D721Med (cell line): ENCODE measurements at places on chromosomes 5 and 9.

DNA sequence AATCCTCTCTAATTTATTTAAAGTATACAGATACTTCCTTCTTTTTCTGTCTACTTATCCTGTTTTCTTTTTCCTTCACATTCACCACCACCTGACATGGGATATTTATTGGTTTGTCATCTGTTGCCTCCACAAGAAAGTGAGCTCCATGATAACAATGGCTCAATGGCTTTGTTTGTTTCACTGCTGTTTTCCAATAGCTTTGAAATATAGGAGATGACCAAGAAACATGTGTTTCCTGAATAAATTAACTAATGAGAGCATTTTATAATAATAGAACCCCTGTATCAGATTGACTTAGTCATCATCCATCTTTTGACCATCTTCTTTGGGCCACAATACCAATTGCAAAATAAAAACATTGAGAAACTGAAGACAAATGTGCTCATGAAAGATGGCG, 180.2 kb upstream of the GAS1 start:
- no peak for DNase-seq

DNA sequence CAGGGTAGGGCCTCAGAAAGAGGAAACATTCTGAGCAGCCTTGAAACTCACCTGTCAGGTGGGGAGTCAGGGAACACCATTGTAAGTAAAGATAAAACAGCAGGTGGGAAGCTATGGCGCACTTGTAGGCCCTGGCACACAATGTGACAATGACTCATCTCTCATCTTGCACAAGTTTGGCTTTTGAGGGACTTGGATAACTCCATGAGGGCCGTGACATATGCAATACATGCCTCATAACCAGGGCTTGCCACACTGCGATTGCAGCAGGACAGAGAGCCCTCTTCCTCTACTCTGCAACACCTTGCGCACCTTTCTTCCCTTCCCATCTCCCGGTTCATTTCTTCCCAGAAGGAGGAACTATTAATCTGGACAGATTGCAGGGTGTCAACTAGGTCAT, 144.9 kb downstream of the CEP120 start:
- no peak for DNase-seq

- DNase-seq, result no peak
Measured at GRCh38 chr9:134533850-134534588, 107.6 kb upstream of the COL5A1 start.

DNA sequence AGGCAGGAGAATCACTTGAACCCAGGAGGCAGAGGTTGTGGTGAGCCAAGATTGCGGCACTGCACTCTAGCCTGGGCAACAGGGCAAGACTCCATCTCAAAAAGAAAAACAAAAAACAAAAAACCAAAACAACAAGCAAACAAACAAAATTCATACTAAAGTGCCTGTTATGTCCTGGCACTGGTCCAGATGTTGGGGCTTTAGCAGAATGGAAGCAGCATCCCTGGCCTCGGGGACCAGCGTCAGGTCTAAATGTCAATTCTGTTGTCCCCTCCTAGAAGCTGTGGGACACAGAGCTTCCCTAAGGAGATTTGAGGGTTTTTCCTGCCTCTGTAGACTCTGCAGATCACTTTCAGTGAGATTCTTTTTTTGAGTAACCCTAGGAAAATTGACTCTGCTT, 26.2 kb downstream of the PPARGC1B start:
- no peak for DNase-seq

DNA sequence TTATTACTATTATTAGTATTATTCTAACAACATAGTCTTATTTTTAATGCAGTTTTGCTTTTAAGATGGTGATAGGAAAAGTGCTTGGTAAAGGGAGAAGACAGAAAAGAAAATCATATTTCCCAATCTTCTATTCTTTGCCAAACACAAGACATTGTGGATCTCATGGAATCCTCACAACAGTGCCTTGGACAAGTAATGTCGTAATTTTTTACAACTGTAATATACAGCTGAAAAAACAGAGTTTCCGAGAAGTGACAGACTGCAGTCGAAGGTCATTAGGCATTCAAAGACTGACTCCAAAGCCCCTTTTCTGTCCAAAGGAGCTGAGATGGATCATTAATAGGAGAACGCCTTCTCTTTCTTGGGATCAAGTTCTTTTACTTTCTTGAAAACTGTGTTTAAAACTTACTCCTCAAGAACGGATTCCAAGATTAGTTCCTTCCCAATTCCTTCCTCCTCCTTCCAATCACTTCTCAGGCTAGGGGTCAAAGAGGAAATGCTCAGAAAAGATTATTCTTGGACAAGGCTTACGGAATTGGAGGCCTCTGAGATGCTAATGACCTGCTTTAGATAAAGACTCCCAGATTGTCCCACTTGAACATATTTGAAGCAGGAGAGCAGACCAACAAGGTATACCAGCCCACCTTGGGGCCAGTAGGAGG, 24.3 kb upstream of the TRIM32 start:
- no peak for DNase-seq

- DNase-seq, result no peak
Measured at GRCh38 chr9:131776473-131776872, 36.6 kb upstream of the RAPGEF1 start.

DNA sequence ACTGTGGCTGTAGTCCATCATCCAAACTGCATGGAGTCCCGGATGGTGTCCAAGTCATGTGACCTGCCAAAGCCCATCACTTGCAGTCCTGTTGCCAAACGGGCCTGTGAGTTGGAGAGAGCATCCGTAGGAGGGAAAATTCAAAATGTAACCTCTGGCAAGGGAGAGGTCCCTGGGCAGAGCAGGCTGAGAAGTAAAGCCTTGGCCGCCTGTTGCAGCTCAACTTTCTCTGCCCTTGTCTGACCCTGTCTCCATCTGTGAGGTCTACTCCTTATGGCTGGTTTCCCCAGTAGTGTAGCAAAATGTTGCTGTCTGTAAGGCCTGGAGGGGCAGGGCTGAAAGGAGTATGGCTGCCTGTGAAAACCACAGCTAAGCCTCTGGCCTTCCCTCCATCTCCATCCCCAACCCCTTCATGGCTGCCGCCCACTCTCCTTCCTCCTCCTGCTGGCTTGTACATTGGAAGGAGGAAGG, 163.5 kb downstream of the SEMA6A start:
- DNase-seq, result no peak

GRCh38 chr5:148839960-148840359, 13.5 kb downstream of the ADRB2 start:
- DNase-seq, result no peak

DNA sequence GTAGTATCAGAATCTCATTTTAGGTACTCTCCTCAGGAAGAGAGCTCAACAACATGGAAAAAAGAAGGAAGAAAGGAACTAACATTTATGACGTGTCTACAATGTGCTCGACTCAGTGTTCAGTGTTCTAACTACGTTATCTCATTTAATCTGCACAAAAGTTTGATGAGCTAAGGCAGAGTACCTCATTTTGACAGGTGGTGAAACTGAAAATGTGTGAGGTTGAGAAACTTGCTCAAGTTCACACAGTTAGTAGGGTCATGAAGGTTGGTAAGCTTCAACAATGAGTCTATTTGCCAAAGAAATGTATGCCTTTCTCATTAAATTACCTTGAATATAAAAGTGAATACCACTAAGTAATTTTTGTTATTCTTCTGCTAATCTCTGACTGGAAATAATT, 165.1 kb downstream of the CAAP1 start:
- no peak for DNase-seq

- DNase-seq, result no peak
Measured at GRCh38 chr9:131603199-131603598, 57.9 kb downstream of the PRRT1B start.

GRCh38 chr5:115457571-115457970, 87.0 kb downstream of the FEM1C start:
- no peak for DNase-seq

DNA sequence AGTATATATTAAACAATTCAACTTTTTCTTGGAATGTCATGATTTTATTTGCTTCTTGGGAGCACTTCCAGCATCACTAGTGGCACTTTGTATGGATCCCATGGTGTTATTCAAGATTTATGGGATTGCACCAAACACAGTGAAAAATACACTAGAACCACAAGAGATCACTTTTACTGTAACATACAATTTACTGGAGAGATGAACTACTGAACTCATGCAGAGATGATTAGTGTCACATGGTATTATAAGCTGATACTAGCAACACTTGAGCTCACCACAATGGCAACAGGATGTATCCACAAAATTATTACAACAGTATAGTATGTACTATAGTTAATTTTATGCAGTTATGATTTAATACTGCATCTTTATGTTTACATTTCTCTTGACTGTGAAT, 16.3 kb upstream of the SLC36A2 start:
- no peak for DNase-seq

DNA sequence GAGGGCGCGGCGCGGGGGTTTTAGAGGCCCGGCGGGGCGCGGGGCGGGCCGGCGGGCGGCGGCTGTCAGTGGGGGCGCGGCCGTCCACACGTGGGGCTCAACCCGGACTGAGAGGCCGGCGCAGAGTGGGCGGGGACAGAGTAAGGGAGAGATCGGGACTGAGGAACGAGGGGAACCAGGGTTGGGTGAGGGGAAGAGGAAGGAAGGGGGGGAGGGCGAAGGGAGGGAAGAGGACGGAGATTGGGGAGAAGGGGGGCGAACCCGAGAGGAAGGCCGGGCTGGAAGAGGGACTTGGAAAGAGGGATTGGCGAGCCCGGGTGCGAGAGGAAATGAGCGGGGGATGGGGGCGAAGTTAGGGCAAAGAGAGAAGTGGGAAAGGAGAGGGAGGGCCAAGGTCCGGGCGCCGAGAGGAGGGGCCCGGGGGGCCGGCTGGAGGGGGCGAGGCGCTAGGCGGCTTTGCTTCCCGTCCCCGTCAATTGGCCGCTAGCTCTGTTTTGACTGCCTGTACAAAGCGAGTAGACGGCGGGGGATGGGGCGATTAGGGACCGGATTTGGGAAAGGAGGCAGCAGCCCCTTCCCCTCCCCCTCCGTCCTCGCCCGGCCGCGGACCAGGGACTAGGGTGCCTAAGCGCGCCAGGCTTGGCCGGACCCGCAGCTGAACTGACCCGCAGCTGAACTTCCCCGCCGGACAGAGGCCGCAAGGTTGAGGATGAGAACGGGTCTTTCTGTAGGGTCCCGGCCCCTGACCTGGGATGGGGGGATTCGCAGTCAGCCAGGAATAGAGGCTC, 399 bp upstream of the FBN2 start:
- no peak for DNase-seq

DNA sequence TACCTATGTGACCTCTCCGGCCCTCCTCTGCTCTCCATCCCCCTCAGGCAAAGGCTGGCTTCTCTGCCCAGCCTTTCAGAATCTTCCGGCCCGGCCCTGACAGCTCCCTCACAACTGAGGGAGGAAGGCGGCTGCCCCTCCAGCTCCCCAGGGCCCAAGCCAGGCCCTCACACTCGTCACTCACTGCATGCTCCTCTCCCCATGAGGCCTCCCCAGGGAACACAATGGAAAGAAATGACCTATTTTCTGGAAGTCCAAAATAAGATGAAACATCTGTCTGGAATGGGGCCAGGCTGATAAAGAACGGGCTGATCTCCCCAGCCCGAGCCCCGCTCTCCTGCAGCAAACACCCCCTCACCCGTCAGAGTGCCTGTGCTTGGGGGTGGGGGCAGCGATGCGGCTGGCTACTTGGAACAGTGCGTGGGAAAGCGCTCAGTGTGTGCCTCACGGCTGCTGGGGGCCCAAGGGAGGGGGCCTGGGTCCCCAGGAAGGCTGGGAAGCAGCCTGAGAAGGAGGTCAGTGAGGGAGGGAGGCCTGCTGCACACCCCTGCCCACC, 11.3 kb downstream of the PDGFRB start:
- DNase-seq, result no peak

DNA sequence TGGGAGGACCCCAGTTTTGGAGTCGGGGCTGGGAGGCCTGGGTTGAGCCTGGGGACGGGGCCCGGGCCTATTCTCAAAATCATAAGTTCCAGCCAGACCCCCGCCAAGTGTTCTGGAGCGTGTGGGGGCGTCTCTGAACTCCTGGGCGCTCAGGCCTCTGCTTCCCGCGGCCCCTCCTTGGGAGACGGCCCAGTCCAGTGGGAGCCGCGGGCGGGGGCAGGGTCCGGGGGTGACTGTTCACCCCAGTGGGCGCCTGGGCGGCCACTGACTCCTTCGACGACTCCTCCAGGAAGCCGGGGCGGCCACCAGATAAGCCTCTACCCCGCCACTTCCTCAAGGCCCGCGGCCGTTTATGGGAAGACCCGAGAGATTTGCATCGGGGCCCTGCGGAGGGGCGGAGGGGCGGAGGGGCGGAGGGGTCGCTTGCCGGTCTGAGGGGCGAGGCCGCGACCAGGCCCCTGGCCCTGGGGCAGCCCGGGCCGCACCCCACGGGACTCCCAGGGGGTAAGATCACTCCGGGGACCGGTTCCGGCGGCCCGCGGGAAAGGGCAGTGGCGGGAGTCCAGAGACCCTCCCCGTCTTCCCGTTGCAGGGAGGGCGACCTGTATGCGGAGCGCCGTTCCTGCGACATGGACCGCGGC, 655 bp downstream of the TOR4A start:
- DNase-seq, result no peak

DNA sequence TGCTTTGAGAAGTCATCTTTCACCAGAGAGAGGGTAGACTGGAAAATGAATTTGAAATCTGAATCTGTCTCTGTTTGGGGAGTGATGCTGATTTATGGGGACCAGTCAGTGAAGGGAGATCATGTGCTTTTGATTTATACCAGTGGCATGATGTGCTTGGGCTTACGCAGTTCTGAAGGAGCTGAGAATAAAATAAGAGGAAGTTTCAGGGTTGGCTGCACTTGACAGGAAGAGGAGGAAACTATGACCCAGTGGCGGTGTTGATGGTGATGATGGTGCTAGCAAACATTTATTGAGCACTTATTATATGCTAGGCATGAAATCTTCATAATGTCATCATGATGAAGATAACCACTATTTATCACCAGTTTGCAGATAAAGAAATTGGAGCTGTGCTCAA, 136.4 kb upstream of the GLRA1 start:
- DNase-seq, result no peak

DNA sequence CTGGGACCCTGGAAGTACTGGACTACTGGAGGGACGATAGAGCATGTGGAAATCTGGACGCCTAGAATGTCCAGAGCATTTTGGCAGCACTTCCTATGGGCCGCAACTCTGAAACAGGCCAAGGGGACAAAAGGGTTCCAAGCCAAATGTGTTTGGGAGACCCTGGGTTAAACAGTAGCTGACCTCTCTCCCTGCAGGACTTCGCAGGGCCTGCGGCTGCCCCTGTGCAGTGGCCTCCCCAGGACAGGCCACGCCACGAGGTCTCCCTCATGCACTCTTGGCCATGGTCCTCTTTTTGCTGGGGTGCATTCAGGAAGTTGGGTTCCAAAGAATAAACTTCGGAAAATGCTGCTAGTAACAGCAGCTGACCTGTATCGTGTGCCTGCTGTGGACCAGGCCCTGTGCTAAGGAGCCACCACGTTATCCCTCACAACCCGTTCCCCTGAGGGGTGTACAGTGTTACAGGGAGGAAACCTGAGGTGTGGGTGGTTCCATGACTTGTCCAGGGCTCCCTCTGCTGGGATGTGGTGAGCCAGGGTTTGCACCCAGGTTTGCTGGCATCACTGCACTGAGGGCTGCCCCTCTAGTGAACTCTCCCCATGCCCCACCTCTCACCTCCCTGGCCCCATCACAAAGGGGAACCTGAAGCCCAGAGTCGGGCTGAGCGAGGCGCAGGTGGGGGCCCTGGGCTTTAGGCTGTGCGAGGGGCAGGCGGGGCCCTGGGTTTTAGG, 79.4 kb downstream of the AMBP start:
- DNase-seq, result no peak
